NCI-H1436 treated with DMSO at 0.1 percent for 48 hours (cell line): ENCODE measurements at places on chromosomes 13 and 19.

DNA sequence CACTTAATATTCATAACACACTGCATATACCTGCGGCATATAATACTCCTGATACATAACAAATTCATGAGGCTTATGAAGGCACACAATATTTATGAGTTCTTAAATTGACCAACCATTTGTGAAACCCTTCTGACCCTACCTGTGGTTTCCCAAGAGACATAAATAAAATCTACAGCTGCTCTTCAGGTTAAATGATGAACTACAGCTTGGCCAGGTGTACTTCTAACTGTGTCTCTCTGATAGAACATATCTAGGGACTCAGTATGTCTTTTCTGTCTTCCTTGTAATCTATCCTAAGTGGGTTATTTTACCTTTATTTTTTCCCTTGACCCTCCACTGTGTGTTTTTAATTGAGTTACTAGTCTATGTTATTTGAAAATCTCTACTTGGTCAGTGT, 189.9 kb upstream of the UFM1 start:
- no peak for DNase-seq

DNA sequence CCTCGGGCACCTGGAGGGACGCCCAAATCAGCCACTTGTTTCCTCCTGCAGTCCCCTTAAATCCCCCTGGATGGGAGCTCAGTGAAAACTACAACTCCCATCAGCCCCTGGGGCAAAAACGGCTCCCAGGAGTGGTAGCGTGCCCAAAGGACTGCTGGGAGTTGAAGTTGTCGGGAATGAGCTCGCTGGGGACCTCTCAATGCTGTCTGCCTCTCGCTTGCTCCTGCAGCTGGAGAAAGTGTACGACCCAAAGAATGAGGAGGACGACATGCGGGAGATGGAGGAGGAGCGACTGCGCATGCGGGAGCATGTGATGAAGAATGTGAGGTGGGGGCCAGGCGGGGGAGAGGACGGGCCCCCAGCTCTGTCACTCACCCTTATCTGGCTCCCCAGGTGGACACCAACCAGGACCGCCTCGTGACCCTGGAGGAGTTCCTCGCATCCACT, 14.7 kb upstream of the DHDH start:
- DNase-seq = no peak

- DNase-seq = no peak
These were observed 6.1 kb downstream of the ZNF700 start for GRCh38 chr19:11931051-11931450.

DNA sequence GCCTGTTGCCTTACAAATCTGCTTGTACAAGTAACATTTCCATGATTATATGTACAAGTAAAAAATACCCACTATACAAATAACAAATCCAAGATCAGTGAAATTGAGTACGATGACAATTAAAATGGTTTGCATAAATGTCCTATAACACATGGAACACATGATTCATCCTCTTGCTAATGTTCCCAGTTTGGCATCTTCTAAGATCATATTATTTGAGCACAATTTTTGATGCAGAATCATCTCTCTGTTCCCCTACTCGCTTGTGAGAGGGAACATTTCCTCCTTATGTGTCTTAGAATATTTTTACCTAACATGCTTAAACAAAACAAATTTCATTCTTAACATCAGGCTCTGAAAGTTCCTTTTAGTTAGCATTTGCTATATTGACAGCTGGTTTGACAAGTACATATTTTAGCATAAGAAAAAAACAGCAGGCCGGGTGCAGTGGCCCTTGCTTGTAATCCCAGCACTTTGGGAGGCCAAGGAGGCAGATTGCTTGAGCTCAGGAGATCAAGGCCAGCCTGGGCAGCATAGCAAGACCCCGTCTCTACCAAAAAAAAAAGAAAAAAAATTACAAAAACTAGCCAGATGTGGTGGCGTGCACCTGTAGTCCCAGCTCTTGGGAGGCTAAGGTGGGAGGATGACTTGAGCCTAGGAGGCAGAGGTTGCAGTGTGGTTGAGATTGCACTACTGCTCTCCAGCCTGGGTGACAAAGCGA, 14.2 kb downstream of the ZNF331 start:
- DNase-seq = no peak

DNA sequence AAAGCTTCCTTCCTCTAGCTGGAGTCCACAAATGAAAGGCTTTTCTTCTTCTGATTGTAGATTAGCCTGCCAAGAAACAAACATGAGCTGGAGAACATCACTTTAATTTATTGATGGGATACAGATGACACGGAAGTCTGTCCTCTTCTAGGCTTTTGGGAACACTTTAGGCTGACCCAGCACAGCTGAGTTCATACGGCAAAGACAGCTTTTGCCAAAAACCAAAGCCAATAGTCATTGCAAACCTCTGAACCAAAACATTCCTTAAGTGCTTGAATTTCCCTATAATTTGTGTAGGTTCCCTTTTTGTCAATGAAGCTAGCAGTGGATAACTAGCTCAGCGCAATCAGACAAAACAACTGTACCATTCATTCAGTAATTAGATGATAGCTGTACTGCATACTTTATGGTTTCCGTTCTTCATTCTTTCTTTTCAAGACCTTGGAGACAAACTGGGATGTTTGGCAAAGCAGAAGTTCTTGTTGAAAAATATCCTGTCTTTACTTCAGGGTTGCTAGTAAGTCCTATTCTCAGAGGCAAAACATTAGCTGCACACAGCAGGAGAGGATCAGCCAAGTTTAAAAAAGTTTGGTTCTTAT, 95.7 kb upstream of the SPRY2 start:
- DNase-seq = no peak

- DNase-seq = no peak
These were observed 3.3 kb downstream of the ALOX5AP start for GRCh38 chr13:30738526-30739236.

DNA sequence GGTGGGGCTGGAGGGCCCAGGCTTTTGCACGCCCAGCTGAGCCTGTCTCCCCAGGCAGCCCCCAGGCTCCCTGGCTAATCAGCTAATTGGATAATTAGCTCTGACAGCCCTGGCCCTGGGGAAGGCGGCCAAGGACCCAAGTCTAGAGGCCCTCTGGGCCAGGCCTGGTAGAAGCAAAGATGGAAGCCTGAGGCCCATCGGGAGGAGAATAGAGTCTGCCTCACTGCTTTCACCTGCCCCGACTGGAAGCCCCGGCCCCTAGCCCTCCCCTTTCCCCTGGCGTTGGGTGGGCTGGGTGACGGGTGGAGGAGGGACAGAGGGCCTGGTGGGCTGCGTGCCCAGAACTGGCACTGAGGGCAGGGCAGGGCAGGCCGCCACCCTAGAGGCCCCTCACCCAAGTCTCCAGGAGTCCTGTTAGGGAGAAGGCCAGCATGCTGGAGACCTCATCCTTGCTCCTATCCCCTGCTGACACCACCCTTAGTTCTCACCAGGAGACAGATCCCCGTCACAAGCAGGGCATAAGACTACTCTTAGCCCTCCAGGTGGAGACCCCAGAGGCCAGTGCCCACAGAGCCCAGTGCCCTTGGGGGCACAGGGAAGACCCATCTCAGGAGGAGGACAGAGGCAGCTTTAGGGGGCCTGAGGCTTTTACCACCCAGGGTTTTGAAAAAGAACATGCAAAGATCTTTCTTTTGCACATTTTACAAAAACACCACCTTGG, 12.0 kb downstream of the LYL1 start:
- DNase-seq = no peak

DNA sequence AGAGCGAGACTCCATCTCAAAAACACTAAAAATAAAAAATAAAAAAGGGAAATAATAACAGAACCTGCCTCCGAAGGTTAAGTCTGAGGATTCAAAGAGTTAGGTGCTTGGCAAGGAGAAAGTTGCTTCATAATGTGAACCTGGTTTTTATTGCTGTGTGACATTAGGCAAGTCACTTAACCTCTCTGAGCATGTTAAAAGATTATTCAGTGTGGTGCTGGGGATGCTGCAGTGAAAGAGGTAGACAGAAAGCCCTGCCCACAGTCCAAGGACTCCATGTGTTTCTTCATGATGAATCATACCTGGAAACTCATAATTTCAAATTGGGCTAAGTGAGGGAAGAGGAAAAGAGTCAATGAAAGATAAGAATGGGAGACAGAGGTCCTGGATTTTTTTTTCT, 2.4 kb downstream of the IL27RA start:
- no peak for DNase-seq

GRCh38 chr19:524062-524674, 7.4 kb upstream of the CDC34 start:
- no peak for DNase-seq
